ENCODE measurements at places on chromosomes 7 and 10.
A peak's percentile ranks its signal among the peaks of the same experiment; 100 is the strongest.

- DNase-seq = no peak
These were observed 8.4 kb upstream of the SCART1 start for GRCh38 chr10:133445268-133445732.

- no peak for DNase-seq
These were observed 139.1 kb downstream of the TRIL start for GRCh38 chr7:28818996-28819395.

DNA sequence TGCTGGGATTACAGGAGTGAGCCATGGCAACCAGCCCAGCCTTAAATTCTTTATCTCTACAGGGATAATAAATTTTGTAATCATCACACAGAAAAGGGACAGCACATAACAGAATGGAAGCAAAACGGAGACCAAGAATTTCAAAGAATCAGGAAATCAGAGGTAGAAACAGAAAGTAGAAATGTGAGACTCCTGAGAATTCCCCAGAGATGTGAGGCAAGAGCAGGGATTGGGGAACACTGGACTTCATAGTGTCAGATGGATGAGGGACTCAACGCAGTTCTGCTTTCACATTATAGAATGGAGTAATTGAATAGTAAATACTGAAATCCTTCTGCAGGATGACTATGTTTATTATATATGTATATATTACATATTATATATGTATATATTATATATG is 52.5 kb upstream of the MPP7 start:
- DNase-seq = no peak

- DNase-seq = no peak
These were observed 5.7 kb upstream of the GSTK1 start for GRCh38 chr7:143257501-143257900.

- DNase-seq = peak; percentile 68
These were observed at the start of gene PRKG1 for GRCh38 chr10:51074238-51075028. PRKG1 (plus strand) TSS chr10:51074487.

- no peak for DNase-seq
These were observed 44.8 kb downstream of the JAZF1 start for GRCh38 chr7:28135760-28136159.

DNA sequence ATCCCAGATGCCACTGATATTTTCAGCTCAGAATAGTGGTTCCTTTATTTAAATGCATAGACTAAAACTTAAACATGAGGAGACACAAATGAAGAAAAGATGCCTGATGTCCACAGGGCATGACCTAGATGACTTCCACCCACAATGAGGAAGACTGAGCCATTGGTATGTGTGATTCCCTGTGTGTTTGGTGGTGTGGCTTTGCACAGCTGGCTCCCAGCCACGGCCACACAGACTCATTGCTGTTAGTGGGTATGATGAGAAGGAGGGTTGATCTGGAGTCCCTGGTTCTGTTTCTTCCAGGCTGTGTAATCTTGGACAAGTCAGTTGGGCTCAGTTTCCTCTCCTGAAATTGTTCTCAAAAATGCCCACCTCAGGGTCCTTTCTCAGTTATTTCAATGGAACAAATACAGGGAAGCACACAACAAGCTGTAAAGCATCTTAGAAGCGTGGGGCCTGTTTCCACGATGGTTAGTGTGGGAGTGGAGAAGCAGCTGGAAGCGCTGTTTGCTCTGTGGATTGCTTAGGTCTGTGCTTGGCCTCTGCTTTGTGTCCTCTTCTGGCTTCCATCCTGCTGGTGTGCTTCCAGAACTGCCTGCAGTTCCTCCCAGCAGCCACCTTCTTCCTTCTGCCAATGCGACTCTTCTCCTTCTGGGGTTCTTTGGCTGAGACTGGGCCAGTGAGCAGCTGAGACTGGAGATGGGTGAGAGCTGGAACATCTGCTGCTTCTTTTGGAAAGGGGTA is 303.7 kb downstream of the BMPER start:
- no peak for DNase-seq

GRCh38 chr10:5528989-5529701 is 4.4 kb downstream of the CALML3 start:
- no peak for DNase-seq

GRCh38 chr10:97511711-97512440 is 13.2 kb downstream of the UBTD1 start:
- DNase-seq = no peak

- no peak for DNase-seq
These were observed 203.4 kb upstream of the AHR start for GRCh38 chr7:17094963-17095574.

DNA sequence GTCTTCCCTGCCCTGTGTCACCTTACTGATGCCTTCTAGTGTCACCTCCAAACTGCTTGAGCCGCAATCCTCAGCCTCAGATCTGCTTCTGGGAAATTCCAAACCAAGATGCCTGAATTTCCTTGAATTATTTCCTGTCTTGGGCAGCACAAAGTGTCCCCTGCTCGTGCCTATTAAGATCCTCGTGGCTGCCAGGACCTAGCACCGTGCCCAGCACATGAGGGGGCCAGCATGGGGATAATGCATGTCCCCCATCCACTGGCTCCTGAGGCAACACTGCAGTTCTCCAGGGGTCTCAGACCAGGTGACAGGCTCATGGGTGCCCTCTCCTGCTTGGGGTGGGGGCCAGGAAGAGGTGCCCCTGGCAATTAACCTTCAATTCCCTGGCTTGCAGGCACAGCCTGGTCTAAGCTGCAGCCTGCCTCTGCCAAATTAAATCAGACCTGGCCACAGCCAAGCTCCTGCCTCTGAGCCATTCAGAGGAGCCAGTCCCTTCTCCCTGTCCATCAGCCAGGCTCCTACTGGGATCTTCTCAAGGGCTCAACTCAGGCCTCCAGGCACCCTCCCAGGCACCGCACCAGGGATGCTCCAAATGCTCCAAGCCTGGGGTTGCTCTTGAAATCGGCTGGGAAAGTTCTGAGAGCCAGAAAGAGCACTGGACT is 146.6 kb downstream of the SH3PXD2A start:
- no peak for DNase-seq

- DNase-seq = no peak
These were observed 814 bp downstream of the MEST start for GRCh38 chr7:130492523-130493274.

- no peak for DNase-seq
These were observed 92.2 kb upstream of the AKR1E2 start for GRCh38 chr10:4733843-4734224.

- DNase-seq = no peak
These were observed 182.6 kb upstream of the TMEM106B start for GRCh38 chr7:12028508-12028907.

- DNase-seq = no peak
These were observed 26.5 kb downstream of the VIPR2 start for GRCh38 chr7:159118197-159118595.

DNA sequence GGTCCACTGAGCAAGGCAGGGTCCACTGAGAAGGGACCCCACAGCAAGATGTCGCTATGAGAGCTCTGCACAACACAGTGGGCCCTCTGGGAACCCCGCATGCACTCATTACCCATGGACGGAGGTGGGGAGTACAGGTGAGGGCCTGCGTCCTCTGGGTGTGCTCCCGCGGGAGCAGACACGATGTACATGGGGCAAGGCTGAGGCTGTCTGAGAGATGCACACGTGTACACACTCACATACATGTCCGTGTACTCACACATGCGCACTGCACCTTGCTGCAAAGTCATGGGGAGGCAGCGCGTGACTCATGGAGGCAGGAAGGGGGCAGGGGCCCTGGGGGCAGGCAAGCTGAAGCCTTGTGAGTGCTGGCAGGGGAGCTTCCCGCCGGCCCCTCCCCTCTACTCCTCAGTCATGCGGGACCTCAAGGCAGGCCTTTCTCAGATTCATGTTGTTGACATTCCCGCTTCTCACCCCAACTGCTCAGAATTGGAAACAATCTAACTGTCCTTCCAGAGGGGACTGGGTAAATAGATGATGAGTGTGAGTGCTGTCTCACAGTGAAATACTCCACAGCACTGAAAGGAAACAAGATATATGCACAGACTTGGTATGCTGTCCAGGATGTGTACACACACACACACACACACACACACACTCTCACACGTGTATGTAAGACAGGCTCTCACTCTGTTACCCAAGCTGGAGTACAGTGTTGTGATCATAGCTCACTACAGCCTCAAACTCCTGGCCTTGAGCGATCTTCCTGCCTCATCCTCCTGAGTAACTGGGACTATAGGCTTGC is 40.0 kb downstream of the GOLGA7B start:
- no peak for DNase-seq

DNA sequence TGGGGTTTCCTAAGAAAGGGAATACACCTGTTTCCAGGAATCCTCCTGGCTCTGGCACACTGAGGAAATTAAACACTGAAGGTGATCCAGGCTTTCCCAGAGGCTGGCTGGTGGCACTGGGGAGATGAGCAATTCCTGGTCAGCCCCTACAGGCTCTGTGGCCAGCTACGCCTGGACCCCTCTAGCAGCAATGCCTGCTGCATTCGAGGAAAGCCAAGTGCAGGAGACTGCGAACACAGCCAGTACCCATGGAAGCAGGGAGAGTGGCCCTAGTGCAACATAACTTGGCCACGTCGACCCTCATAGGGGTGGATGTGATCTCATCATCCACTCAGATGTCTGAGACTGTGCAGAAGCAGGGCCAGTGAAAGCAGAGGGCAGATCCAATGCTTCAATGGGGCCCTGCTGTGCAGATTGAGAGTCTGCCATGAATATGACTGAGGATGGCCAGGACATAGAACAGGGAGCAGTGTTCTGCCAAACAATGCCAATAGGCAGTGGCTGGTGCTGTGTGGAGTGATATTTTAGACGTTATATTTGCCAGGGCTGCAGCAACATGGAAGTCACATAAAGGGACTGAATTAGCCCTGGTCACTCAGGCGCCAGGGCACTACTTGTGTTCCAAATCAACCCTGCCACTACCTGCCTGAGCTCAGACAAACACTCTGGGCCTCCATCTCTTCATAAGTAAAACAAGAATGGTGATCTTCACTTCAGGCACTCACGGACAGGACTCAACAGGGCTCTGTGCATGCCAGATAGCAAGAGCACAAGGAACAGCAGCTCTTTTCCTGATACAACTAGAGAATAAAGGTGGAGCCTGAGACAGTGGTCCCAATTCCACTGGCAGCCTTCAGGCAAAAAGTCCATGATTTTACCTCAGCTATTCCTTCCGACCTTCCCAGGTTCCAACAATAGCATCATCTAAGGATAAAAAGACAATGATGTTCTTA is 2.4 kb downstream of the ZNF488 start:
- peak; percentile 1 for DNase-seq

- no peak for DNase-seq
These were observed 182.2 kb downstream of the ST7 start for GRCh38 chr7:117135553-117135891.

- no peak for DNase-seq
These were observed 28.0 kb downstream of the RSU1 start for GRCh38 chr10:16789261-16789660.

DNA sequence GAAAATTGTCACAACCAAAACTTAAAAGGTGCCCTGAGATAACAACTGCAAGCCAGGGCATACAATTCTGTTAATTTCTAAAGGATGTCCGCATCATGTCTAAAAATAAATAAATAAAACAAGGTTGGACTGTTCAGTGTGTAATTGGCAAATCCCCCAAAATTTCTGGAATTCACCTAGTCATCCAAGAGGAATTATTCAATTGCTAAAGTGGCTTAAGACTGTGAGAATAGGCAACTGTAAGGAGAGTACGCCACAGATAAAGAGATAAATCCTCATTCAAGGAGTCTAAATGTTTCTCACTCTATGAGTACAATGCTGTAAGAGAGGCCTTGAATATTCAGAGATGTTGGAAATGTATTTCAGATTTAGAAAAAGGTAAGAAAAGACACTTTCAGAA is 37.2 kb downstream of the PIK3AP1 start:
- no peak for DNase-seq

- no peak for DNase-seq
These were observed 519.1 kb upstream of the AKR1E2 start for GRCh38 chr10:4306871-4307270.

GRCh38 chr7:18995811-18996426 is 121.5 kb downstream of the TWIST1 start:
- no peak for DNase-seq

- DNase-seq = no peak
These were observed 45.4 kb downstream of the VIM start for GRCh38 chr10:17273403-17273802.

DNA sequence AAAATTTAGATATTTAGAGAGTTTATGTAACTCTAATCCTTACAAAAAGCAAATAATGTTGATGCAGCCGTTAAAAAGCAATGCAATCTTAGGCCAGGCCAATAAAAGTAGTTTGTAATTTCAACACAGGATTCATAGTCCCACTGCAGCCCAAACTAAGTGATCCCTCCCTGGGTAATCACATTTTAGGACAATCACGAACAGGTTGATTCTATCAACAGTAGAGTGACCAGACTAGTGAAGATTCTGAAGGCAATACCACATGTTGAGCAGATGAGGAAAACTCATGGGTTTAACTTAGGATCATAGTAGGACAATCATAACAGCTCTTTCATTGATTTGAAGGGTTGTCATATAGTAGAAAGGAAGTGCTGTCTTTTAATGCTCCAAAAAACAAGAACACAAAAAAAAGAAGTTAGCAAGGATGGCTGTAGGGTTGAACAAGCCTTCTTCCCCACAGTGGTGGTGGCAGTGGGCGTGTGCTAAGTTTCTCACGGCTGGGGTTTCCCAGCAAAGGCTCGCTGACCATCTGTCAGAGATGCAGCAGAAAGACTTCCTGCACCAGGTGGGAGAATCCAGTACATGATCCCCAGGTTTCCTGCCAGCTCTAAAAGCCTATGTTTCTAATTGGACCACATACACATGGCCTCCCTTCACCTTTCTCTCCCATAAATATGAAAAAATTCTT is 212.2 kb downstream of the CHRM2 start:
- no peak for DNase-seq

- no peak for DNase-seq
These were observed 532.5 kb upstream of the C7orf33 start for GRCh38 chr7:148058092-148058491.

DNA sequence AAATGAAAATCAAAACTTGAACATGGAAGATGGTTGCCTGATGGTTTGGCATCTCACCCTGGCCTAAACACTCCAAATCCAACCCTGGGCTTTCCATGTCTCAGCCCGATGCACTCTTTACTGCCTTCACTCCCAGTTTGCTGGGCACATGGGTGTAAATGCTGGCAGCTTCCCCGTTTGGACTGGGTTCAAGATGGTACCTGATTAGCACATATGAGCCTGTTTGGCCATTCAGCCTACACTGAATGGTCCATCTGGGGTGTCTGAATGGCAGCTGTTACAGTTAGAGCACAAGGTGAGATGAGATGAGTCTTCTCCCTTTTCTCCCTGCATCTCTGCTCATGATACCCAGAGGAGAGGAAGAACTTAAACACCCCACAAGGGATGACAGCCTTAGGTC is 37.1 kb downstream of the ATXN7L1 start:
- DNase-seq = no peak

- no peak for DNase-seq
These were observed 13.4 kb downstream of the HIP1 start for GRCh38 chr7:75725306-75725705.

DNA sequence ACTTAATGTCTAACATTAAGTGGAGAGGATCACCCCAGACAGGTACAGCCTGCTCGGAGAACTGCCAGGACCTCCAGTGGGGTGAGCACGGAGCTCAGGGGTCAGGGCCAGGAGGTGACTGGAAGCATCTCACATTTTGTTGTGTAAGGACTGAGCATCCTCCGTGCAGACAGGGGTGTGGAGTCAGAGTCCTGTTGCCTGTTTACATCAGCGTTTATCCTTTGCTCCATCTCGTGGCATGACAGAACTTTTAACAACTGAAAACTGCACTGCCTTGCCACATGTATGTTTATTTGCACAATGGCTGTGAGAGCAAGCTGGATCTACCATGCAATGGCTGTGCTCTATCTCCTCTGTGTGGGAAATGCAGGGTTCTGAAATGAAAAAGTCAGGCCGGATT is 175.4 kb upstream of the AKR1E2 start:
- DNase-seq = no peak

GRCh38 chr7:150514748-150515222 is at the start of gene GIMAP7:
GIMAP7 (plus strand) TSS chr7:150514872; CDS start chr7:150519975, 5,103 bp downstream.
- no peak for DNase-seq
